Left lung (tissue), 14 donors: ENCODE measurements at places on chromosomes 13 and 19. TPM values are rescaled to one million over a fixed set of nuclear protein-coding genes. Genes with fewer than 3 reads are reported as not detected.
A peak's percentile ranks its signal among the peaks of the same experiment; 100 is the strongest.

DNA sequence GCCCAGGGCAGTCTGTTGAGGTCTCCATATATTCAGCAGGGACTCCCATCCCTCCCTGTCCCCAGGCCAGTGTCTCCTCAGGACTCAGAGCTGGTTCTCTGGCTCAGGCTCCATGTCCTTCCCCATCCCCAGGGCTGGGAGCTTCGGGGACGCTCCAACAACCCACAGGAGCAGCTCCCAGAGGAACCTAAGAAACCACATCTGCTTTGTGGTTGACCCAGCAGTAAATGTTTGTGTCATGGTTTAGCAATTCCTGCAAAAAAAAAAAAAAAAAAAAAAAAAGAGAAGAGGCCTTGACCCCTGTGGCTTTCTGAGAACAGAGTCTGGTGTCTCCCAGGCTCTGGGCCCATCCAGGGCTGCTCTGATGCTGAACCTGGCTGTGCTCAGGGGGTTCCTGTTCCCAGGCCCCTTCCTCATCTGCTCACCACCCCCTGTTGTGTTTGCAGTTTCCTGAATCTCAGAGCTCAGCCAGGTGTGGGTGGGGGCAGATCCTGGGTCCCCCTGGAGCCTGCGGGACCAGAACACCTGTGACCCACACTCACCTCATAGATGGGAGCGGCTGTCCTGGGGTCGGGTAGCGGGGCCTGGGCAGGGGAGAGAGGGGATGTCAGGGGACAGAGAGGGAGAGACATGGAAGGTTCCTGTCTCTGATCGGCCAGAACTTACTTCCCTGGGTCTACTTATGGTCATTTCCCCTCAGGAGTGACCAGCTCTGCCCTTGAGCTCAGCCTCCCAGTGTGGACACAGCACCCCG lies 25.2 kb upstream of the CEACAM1 start:
- peak overlapping the region; percentile 48 for H3K27ac ChIP-seq
- no peaks in the 10 kb centered on the region for H3K27me3 ChIP-seq
- no peaks in the 10 kb centered on the region for H3K36me3 ChIP-seq
- no peak for DNase-seq
- H3K4me1 ChIP-seq = peaks cover 42% of the 10 kb centered on the region

DNA sequence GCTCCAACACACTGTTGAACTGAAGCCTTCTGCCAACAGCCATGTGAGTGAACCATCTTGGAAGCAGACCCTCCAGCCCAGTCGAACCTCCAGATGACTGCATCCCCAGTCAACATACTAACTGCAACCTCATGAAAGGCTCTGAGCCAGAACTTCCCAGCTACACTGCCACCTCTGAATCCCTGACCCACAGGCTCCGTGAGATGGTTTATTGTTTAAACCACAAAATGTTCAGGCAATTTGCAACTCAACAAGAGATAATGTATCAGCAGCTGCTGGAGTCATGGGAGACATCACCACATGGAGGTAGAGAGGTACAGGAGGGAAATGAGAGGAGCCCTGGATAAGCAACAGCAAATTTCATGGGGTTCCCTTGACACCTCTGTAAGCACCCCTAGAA lies 266.4 kb upstream of the NBEA start:
- no peaks in the 10 kb centered on the region for H3K36me3 ChIP-seq
- no peak overlapping the region for H3K27ac ChIP-seq
- no peaks in the 10 kb centered on the region for H3K4me1 ChIP-seq
- DNase-seq = no peak

- no peak for DNase-seq
- no peak overlapping the region for H3K4me3 ChIP-seq
- no peaks in the 10 kb centered on the region for H3K36me3 ChIP-seq
- H3K27me3 ChIP-seq = no peaks in the 10 kb centered on the region
- peaks cover 14% of the 10 kb centered on the region for H3K4me1 ChIP-seq
- H3K27ac ChIP-seq = no peak overlapping the region
Measured at GRCh38 chr13:98651744-98652143, 74.8 kb upstream of the STK24 start.

DNA sequence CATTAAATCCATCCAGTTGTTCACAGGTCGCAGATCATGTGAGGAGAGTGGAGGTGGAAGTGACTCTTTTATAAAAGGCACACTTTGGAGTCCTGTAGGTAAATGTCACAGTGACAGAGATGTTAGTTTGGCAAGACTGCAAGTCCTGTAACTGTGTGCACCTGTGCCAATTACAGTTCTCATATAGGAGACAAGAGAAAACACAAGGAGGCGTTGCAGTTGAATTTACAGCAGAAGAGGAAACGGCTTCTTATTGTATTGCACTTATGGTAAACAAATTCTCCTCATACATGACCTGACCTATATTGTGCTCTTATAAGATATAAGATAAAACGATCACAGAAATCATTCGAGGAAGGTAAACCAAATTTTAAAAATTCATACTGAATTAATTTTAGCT lies 732.8 kb upstream of the SLC10A2 start:
- H3K4me1 ChIP-seq = no peaks in the 10 kb centered on the region
- no peak for DNase-seq
- no peaks in the 10 kb centered on the region for H3K27me3 ChIP-seq
- H3K36me3 ChIP-seq = no peaks in the 10 kb centered on the region
- no peak overlapping the region for H3K27ac ChIP-seq

- H3K4me1 ChIP-seq = no peaks in the 10 kb centered on the region
- no peaks in the 10 kb centered on the region for H3K36me3 ChIP-seq
- no peak overlapping the region for H3K27ac ChIP-seq
- H3K27me3 ChIP-seq = no peaks in the 10 kb centered on the region
Measured at GRCh38 chr13:63351081-63351480, 1935.4 kb upstream of the PCDH20 start.

- H3K36me3 ChIP-seq = no peaks in the 10 kb centered on the region
- no peaks in the 10 kb centered on the region for H3K27me3 ChIP-seq
- no peak overlapping the region for H3K27ac ChIP-seq
Measured at GRCh38 chr13:103731959-103732358, 665.7 kb upstream of the SLC10A2 start.

DNA sequence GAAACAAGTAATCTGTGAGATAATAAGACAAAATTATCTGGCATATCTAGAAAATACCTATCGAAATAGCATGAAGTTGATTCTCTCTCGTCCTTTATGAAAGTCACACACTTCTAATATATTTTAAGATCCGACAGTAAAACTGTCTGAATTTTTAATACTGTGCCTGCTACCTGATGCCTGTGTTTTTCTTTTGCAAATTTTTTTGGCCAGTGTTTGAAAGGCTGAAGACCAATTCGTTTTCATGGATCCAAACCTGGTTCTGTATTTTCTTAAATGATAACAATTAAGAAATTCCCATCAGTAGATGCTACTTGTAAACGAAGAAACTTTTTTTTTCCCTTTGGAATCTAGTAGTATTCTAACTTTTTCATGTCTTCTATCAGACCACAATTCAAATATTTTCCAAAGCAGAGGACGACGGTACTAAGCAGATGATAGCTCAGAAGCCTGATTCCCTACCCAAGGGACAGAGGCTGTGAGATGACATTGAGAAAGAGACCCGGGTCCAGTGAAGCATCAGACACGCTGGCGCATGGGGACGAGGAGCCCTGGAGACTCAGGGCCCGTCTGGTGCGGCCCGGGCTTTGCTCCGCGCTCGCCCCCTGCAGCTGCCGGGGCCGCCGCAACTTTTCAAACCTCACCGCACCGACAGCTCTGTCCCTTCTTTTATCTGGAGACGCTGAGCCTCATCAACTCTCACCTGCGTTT lies 49.5 kb upstream of the PABPC3 start:
- H3K36me3 ChIP-seq = no peaks in the 10 kb centered on the region
- peaks cover 76% of the 10 kb centered on the region for H3K27me3 ChIP-seq
- no peak for DNase-seq

Gene EDNRB
- 114 TPM for polyA plus RNA-seq

DNA sequence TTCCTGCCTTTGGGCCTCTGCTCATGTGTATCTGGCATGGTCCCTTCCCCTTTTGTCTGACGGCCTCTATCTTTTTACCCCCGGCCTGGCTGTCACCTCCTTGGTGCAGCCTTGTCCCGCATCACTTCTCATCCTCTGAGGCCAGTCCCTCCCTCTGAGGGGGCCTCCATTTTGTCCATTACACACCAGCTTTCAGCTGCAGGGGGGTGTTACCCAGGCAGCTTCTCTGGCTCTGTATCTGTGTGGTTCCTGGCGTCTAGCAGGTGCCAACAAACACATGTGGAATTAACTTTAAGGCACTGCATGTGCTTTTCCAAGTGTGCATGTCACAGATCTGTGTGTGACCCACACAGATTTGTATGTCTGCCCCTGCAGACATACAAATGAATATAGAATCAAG lies 52.4 kb downstream of the LYL1 start:
- no peak for DNase-seq
- H3K27ac ChIP-seq = no peak overlapping the region
- H3K36me3 ChIP-seq = no peaks in the 10 kb centered on the region
- H3K4me3 ChIP-seq = no peak overlapping the region

DNA sequence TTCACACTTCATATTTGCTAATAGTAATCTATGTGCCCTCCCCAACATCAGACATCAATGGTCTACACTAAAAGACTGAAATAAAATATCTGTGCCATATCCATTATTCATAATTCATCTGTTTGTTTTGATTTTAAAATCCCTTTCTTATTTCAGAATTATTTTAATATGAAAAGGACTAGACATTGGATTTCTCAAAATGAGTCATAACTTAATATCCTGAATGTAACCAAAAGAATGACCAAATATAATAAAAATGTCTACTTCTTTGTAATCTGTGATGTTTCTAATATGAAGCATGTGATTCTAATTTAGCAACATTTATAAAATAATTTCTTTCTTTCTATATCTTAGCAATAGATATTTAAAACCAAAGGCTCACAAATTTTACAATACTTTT lies 64.9 kb downstream of the MZT1 start:
- H3K27me3 ChIP-seq = no peaks in the 10 kb centered on the region
- H3K4me3 ChIP-seq = no peak overlapping the region
- no peak for DNase-seq
- no peak overlapping the region for H3K27ac ChIP-seq

Gene CATSPERD
- polyA plus RNA-seq = 2.4 TPM

DNA sequence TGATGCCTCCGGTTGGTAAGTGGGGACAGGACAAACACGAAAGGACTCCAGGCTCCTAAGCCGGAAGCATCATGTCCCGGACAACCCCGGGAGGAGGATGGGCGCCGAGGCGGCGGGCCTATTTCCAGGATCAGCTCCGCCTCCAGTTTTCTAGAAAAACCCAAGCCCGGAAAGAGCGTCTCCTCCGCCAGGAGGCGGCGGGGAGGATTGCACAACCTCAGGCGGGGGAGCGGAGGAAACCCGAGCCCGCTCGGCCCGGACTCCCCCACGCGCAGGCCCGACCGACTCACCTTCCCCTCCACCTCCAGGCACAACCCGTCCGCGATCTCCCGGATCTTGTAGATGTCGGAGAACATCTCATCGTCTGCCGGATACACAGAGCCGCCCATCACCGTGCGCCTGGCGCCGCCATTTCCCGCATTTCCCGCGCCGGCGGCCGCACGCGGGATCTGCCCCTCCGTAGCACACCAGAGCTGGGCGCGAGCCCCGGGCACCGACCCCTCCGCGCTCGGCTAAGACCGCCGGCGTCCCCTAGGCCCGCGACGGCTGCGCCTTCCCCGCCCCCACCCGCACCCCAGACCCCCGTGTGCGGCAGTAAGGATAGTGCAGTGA lies 455 bp downstream of the TPT1 start:
- peak overlapping the region; percentile 100 for H3K27ac ChIP-seq
- H3K4me3 ChIP-seq = peak overlapping the region; percentile 95
- DNase-seq = peak; percentile 93

DNA sequence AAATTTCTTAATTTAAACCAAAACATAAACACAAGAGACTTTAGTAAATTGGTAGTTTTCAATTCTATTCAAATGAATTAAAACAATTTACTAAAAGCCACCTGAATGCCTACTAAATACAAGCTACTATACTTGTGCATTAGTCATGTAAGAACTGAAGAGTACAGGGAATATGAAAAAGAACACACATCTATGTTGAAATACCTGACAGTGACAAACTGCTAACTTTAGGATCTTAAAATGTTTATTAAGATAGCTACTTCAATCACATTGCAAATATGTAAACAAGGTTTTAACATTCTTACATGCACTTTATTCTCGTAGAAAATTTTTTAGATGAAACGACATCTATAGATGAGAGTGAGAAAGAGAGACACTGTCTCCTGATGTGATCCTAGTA lies 4.1 kb downstream of the SPRYD7 start:
- no peak for DNase-seq
- H3K4me3 ChIP-seq = no peak overlapping the region
- H3K27me3 ChIP-seq = no peaks in the 10 kb centered on the region
- H3K36me3 ChIP-seq = no peaks in the 10 kb centered on the region
- no peak overlapping the region for H3K27ac ChIP-seq
